ENCODE measurements at places on chromosomes 4 and X.
A peak's percentile ranks its signal among the peaks of the same experiment; 100 is the strongest.

DNA sequence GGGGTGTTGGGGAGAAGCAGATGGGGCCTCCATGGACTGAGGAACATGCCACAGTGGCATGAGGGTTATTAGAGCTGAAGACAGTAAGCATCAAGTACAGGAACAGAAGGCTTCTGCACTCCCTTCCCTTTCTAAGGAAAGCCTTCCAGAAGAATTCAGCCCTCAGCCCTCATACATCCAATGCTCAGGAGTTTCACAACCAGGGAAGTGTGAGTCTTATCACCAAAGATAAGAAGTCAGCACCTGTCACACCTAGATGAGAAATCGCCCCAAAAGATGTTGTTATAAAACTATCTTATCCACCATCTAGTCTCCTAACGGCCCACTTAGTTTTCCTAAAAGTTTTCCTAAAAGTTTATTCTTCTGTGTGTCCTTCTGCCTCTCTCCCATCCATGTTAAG lies 78.0 kb upstream of the STS start:
- DNase-seq: no peak

DNA sequence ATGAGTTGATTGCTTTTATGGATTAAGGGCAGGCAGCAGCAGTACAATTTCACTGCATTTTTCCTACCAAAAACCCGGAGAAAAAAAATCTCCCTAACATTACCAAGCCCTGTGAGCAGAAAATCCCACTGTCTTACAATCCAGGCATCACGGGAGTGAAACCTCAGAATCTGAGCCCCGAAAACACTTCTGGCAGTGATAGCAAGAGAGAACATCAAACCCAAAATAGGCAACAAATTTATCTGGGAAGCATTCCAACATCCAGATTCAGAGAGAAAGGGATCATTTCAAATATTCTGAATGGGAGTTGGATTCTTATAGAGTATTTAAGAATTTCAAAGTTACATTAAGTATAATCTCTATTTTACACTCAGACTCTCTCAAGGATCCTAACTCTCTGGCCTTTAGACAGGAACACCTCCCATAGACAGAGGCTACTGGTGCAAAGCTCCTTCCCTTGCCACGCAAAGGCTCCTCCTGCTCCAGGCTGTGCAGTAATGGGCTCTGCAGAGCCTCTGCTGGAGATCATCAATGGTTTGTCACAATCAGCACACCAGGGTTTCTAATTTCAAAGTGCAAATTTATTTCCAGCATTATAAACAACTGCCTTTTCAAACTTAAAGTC lies 256.9 kb downstream of the PARM1 start:
- DNase-seq: peak; percentile 87

DNA sequence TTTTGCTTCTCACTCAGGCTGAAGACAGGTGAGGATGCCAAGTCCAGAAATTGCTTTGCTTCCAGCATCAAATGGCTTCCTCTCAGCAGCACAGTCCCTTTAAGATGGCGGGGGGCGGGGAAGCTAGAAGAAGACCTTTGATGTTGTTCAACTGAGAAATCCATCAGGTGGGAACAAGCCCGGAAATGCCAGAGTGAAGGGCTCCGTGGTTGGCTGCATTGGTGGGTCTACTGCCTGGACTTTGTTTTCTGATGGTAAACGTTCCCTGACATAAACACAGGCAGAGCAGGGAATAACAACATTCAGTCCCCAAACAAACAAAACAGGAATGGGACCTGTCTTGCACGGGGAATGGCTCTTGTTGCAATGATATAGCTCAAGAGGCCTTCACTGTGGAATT lies 37.3 kb downstream of the APLN start:
- DNase-seq: no peak

DNA sequence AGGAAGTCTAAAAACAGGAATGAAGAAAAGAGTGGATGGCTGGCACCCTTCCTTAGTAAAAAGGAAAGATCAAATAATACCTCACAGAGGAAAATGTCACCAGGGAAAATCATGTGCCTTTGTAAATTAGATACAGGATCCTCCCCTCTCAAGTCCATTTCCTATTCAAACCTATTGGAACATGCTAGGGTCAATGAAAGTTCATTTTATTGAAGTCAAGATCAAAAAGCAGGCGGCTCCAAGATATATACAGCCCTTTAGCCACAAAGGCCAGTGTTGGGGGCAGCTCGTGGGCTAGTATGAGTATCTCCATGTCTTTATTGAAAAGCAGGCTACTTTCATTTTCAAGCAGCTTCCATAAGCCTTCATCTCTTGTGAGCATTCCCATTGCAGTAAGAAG lies 141.1 kb downstream of the QDPR start:
- no peak for DNase-seq

DNA sequence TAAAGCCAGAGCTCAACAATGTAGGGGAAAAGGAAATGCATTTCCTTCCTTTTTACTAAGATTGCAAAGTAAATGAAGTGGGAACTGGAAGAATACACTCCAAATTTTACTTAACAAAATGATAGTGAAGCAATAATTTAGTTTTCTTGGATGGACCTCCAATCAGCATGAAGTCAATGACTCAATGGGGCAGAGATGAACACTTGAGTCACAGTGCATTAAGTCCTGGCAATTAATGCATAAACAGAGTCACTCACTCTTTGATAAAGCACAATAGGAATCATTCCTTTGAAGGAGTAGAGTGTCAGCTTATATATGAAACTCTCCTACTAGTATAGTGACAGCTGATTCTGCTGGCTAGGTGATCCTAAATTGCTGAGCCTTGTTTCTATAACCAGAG lies 66.7 kb upstream of the FRAS1 start:
- DNase-seq: no peak

- DNase-seq: no peak
Observed at GRCh38 chr4:113236916-113237315, 187.5 kb downstream of the ANK2 start.

- DNase-seq: no peak
Observed at GRCh38 chr4:176036585-176037205, 28.9 kb upstream of the WDR17 start.

DNA sequence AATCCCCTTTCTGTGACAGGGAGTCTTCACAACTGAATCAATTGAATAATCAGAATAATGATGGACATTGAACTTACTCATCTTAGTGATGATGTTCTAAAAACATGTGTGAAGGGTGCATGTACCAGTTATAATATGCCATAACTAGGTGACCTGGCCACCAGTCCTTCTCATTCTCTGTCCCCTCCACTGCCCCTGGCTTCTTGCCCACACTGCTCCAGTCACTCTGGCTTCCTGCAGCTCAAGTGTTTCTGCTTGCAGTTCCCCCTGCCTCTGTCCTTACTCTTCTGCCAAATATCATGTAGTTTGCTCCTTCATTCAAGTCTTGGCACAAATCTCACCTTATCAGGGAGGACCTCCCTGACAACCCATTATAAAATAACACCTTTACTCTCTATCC lies 168.1 kb upstream of the SLC7A11 start:
- DNase-seq: no peak

- DNase-seq: no peak
Observed at GRCh38 chrX:68999356-68999755, 165.9 kb downstream of the PJA1 start.

- DNase-seq: no peak
Observed at GRCh38 chr4:74878323-74878722, 54.6 kb upstream of the PARM1 start.

- DNase-seq: peak; percentile 68
Observed at GRCh38 chr4:69984030-69984443, 11.7 kb upstream of the STATH start.

DNA sequence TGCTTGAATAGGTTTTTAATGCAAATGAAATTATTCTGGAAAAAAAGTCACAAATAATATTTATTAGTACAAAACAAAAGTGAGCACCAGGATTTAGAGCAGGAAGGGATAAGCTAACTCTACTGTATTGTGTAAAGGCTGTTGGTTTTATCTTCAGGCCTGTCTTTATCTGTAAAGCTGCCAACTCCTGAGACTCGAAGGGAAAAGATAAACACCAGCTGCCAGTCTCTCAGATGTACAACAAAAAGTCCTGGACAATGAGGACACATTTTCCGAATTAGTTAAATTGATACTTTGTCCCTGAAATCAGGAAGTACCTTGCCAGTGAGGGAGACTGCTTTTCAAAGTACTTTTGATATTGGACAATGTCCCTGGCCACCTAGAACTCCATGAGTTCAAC lies 8.8 kb downstream of the DDX60 start:
- peak; percentile 19 for DNase-seq

DNA sequence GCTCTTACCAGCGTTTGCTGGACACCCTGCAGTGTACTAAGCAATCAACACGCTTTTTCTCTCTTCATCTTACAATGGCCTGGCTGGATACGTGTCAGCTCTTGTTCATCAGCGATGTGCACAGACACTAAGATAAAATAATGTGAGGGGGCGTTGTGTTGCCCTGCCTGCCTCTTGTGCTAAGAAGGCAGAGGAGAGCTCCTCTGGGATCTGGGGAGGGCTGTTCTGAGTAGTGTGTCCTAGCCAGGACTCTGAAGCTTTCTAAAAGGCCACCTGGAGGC lies 49.7 kb downstream of the NELFA start:
- no peak for DNase-seq

DNA sequence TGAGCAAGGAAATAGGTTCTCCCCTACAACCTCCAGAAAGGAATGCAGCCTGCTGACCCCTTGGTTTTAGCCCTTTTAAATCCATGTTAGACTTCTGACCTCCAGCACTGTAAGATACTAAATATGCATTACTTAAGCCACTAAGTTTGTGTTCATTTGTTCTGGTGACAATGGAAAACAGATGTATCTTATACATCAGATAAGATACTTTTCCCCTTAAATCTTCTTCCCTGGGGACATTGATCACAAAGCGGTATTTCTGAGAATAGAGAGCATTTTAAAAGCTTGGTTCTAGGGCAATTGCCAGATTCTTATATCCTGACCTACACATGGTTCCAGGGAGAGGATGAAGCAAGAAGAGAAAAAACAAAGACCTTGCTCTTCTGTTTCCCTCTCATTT lies 6.5 kb upstream of the TMEM184C start:
- DNase-seq: no peak

GRCh38 chr4:128566693-128567092 lies 242.8 kb upstream of the JADE1 start:
- DNase-seq: no peak

DNA sequence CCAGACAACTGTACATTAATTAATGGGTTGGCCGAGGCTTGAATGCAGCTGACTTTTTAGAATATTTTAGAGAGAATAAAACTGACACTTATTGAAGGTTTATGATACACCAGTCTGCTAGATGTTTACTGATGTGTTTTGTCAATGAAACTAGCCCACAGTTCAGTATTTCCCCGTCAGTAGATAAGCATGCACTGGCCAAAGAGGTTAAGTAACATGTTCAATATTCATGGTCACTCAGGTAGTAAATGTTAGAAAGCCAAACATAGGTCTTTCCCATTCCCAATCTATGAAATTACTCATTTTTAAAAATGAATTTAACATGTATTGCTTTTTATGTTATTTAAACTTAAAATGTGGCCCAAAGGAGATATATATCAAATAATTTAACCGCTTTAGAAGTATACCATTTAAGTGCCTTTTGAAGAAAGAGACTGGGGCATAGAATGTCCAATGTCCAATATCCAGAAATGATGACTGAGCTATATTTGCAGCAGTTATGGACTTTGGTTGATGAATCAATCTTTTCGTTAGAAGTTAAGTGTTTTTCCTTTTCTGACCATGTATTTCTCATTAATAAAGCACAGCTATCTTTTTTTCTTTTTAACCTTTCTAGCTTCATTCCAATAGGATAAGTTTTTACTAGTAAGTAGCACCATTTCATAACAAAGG lies 156.1 kb downstream of the RAPGEF2 start:
- DNase-seq: no peak

- peak; percentile 59 for DNase-seq
Observed at GRCh38 chr4:74311696-74312313, 3.5 kb downstream of the EPGN start.

- DNase-seq: no peak
Observed at GRCh38 chr4:47675806-47676205, 162.1 kb downstream of the CORIN start.

GRCh38 chr4:70754470-70754869 lies 32.7 kb downstream of the RUFY3 start:
- DNase-seq: no peak

GRCh38 chr4:169315530-169316343 lies 45.0 kb upstream of the SH3RF1 start:
- peak; percentile 62 for DNase-seq

- no peak for DNase-seq
Observed at GRCh38 chrX:131330735-131331134, 41.6 kb upstream of the IGSF1 start.

DNA sequence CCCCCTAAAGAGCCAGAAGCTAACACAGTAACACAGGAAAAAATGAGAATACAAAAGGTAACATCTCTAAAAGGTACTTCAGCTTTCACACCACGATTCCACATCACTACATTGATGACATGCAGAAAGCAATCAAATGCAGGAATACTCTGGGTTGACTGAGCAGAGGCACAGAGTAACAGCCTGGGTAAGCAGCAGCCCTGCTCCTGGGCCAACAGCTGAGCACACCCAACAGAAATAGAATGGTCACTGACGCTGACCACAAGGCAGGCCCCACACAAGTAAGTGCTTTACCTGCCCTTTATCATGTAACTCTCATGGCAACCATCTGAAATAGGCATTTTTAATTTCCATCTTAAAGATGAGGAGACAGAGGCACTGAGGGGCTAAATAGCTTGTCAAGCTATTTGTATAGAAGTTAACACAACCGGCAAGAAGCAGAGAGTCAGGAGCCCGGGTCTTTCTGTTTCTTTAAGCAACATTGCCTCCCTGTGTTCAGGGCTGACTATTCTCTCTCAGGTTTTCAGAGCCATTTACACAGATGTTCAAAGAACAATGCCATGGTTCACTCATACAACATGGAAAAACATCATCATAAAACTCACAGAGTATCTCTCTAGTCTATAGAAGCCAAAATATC lies 168.9 kb downstream of the ZNF674 start:
- DNase-seq: peak; percentile 58

DNA sequence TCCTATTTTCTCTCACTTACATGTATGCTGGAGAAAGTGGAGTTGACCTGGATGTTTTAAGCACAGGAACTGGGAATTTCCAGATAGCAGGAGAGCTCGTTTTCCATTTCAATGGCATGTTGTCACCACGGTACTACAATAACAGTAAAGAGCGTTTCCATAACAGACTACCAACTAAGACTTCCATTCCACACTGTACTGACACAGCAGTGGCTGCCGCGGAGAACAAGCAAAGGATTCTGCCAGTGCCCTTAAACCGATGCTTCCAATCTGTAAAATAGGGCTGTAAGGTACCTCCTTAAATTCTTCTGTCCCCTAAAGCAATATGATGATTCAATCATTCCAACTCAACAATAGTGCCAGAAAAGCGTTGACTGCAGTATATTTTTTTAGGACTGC lies 143.9 kb downstream of the KLHL13 start:
- DNase-seq: no peak

DNA sequence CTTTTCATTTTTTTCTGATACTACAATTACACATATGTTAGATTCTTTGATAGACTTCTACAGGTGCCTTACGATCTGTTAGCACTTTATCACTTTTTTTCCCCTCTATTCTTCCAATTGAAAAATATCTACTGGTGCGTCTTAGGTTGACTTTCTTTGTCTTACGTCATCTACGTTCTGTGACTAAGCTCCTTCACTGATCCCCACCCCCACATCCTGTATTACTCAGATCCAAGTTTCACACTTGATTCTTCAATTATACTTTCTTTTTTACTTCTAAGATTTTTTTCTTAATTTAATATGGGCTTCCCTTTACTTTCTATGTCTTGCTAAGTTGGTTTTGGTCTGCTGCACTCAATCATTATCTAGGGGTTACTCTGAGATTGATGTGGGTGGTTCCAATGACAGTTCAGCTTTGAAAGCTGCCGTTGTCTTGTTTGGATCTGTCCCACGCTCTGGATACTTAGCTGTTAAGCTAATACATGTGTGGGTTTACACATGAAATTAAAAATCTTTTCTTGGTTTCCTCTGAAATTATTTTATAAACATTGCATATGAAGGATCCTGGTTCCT lies 1321.1 kb downstream of the RAPGEF2 start:
- DNase-seq: no peak

Data from umbilical cord (tissue), 2 donors.